ENCODE measurements at places on chromosomes 1 and 21.

GRCh38 chr1:116988908-116989307, 12.7 kb upstream of the CD101 start:
- no peak for DNase-seq

- DNase-seq, result no peak
These were observed 5.7 kb downstream of the C1orf210 start for GRCh38 chr1:43279666-43280065.

DNA sequence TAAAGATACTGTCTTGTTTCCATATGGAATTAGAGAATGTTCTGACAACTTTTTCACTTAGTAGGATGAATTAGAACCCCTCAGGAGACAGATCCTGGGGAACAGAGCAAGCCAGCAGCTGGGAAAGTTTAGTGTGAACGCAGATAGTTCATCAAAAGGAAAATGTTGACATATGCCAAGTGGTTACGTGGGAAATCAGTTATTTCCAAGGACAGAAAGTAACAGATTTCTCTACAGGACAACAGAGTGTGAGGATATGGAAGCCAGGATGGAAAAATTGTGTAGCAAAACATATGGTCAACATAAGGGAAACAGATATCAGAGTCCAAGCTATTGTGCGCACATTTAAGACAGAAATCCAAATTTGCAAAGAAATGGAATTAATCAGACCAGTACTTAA, 419.5 kb downstream of the LRRIQ3 start:
- no peak for DNase-seq

- DNase-seq, result peak; percentile 66
These were observed 10.9 kb downstream of the WNT4 start for GRCh38 chr1:22131875-22132486.

GRCh38 chr1:160095382-160096105, 2.9 kb downstream of the IGSF8 start:
- DNase-seq, result no peak

DNA sequence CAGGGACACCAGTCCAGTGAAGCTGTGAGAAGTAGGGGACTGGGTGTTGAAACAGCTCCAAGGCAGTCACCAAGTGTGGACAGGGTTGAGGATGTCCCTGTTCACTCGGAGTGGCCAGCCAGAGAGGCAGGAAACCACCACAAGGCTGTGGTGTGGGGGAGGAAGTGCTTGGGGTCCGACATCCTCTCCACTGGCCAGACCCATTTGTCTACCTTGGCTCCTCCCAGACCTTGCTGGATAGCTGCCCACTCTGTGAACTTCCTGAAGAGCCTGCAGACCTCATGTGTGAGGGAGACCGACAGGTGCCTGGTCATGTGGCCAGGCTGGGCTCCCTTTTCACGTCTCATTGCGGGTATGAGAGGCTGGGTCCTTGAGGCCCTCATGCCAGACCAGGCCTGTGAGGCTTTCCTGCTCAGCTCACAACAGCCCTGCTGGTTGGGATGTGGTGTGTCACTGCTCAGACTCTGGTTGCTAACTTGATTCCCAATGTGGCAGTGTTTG, 21.8 kb downstream of the CYP4B1 start:
- no peak for DNase-seq

DNA sequence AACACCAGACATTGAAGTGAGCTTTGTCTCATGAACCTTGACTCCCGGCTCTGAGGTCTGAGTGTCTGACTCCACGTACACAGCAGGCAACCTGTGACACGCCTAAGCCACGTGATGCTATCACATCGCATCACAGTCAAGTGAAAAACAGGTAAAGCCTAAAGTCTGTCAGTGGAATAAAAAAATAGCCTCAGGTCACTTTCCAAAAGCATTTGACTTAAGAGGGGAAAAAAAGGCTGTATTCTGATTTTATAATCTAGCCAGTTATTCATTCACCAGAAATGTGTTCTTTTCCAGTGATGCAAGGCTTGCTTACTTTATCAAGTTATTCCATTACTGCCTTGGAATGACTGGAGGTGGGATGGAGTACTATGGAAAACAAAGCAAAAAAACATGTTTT, 163.2 kb upstream of the HMCN1 start:
- DNase-seq, result no peak

- peak; percentile 64 for DNase-seq
These were observed 1.4 kb upstream of the C1QC start for GRCh38 chr1:22641906-22642636.

DNA sequence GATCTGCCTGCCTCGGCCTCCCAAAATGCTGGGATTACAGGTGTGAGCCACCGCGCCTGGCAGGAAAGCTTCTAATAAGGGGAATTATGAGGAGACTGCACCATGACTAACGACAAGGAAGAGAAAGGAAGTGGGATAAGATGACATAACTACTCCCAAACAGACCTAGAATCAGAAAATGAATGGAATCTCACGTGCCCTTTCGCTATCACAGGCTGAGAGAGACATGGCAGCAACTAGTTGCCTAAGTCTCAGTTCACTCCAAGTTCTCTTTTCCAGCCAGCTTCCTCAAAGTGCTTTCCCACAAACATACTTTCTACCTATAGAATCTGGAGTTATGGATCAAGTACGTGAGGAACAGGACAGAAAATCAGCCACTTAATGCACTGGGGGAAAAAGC, 2.0 kb downstream of the PI4KB start:
- DNase-seq, result no peak

DNA sequence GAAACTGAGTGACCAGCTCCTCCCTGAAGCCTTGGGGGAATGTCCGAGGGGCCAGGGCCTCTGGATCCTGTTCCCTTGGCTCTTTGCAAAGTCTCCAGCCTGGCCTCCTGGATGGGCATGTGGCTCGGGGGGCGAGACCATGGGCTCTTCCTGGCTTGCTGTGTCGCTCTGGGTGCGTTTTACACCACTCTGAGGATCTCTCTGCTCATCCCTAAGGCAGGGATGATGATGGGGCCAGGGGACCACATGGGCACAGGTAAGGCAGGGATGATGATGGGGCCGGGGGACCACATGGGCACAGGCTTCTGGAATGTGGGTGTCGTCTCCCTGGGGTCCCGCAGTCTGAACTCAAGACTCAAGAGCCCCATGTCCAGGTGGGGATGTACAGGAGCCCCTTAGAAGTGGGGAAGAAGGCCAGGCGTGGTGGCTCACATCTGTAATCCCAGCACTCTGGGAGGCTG, 17.7 kb downstream of the TP73 start:
- DNase-seq, result no peak

- peak; percentile 18 for DNase-seq
These were observed 1.7 kb downstream of the PIP5K1A start for GRCh38 chr1:151199873-151200581.

DNA sequence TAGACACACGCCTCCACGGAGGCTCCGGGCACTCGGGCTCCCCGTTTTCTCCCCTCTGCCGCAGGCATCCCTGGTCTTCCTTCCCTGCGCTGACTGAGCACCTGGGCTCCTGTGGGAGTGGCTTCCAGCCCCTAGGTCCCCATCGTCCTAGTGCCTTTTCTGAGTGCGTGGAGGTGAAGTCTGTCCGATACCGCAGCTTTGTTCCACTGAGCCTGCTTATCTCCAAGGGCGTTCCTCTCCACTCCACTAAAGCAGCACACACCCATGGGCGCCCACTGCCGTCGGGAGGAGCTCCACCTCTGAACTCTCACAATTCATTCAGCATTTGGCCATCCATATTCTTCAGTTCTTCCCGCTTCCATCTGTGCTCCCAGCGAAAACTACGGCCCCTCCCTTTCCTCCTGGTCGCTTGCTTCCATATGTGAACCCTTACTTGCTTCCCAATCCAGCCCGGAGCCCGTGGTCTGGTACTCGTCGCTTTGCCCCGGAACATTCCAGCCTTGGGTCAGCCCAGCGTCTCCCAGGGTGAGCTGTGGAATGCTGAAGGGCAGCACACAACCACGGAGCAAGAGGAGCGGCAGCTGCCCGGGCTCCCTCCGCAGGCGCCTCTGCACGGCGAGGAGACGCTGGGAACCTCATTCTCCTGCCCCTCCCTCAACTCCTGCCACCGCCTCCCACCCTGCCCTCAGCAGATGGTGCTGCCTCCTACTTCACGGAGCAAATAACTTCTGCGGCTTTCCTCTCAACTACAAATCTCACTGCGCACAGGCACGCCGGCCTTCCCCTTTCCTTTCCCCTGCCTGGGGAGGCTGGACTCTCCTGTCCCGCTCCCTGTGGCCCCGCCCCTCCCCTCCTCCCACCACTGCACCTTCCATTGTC, 27.5 kb downstream of the ATP8B2 start:
- DNase-seq, result no peak

DNA sequence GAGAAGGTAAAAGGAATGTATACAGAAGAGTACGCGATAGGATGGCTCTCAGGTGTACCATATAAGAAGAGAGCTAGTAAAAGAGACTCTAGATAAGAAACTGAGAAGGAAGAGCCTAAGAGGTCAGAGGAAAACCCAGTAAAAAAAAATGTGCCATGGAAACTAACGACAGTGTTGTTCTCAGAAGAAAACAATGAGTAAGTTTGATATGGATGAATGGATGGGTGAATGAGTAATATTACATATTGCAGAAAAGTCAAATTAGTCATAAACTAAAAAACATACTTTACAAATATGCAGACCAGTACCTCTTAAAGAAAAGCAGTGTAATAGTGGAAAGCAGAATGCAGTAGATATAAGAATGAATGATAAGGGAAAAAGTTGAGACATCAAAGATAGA, 316.2 kb downstream of the HMCN1 start:
- no peak for DNase-seq

GRCh38 chr1:194568610-194569009, 1382.2 kb upstream of the B3GALT2 start:
- DNase-seq, result no peak

DNA sequence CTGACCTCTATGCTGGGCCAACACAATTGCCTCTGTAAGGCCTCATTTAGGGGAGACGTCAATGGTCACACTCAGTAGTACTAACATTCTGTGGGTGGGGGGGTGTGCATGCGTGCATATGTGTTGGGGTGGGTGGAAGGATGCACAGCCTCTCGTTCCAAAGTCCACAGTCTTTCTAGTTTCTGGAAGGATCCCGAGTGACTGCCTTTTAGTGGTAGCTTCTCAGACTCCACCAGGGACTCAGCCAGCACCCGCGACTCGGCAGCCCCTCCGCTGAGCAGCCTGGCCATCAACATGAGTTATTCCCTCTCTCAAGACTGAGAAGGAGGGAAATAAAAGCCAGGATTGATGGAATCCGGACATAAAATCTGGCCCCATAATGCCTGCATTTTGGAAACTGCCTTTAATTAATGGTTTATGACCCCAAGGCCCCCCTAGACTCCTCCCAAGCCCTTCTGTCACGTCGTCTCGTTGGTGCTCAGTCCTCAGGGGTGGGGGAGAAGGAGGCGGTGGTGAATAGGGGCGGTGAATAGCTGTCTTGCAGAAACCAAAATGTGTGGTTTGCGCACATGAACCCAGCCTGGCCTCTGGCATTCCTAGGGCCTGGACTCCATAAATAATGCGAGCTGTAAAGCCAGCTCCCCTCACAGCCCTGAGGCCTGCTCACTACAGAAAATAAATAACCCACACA, 65.1 kb upstream of the TMEM51 start:
- DNase-seq, result no peak

- no peak for DNase-seq
These were observed 62.8 kb downstream of the SLX9 start for GRCh38 chr21:45002381-45003204.

Measured in OCI-LY7 (cell line).